ENCODE measurements at places on chromosomes 1 and 21. TPM values are rescaled to one million over a fixed set of nuclear protein-coding genes. Genes with fewer than 3 reads are reported as not detected.

GRCh38 chr1:219575563-219575962, 37.3 kb downstream of the ZC3H11B start:
- DNase-seq: no peak

GRCh38 chr21:34885626-34886239, 163.4 kb downstream of the RUNX1 start:
- no peak for DNase-seq

GRCh38 chr21:35469498-35469897, 420.4 kb upstream of the RUNX1 start:
- DNase-seq: no peak

KCNQ4 gene
- total RNA-seq: 0.96 TPM

DNA sequence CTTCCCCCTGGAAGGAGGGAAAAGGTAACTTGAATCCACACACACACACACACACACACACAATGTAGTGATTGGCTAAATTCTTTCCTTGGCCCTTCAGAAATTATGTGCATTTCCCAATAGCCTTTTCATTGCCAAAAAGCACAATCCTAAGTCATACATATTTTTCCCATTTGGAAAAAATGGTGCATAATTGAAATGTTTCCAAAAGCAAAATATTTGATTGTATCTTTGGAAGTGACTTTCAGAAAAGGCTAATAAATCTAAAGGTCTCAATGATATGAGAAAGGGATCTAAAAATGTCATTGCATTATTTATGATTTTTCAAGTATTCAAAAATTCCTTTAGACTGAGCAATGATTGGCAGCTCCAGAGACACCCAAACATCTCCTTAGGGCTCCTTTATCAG, 43.5 kb upstream of the NEK7 start:
- DNase-seq: no peak

DNA sequence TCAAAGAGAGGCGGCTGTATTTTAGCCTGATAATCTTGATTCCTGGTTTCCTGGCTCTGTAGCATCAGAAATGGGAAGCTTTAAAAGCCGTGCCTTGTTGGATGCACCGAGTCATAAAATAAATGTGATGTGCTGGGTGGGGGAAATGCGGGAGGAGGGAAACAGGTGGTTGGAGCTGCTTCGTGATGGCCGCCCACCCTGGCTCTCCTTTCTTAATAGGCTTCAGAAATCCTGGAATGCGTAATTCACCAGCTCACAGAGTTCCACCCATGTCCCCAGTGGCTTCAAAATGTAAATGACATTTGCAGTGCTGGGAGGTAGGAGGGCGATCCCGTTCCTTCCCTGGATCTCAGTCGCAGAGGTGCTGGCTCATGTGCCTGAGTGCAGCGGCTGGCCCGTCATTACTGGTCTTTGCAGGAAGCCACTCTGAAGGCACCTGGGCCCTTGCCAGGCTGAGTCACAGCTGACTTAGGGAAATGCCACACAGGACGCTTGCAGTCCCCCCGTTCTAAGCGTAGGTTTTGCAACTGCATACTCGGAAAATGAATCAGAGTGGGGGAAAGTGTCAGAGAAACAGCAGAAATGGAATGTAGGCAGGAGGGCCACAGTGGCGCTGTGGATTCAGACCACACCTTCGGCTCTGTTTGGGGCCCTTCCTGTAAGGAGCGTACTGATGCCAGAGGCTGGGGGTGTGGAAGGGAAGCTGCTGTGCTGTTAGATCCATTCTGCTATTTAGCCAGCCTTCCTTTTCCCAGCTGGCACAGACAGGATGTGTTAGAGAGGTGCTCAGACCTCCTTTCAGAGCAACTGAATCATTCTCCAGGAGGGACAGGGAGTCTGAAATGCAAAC, 37.6 kb downstream of the GALNT2 start:
- peak; percentile 97 for DNase-seq

IVL gene
- total RNA-seq: not detected

GRCh38 chr21:45438391-45439145, 33.6 kb downstream of the COL18A1 start:
- DNase-seq: no peak

BCL2L15 gene
- total RNA-seq: 1.8 TPM

FMO1 gene
- 1.3 TPM for total RNA-seq

CXADR gene
- 29.0 TPM for total RNA-seq

- DNase-seq: no peak
These were observed 7.1 kb downstream of the IGSF9 start for GRCh38 chr1:159938211-159938852.

- no peak for DNase-seq
These were observed 1911.8 kb downstream of the MRPL39 start for GRCh38 chr21:23695443-23695842.

- DNase-seq: peak; percentile 39
These were observed 26.7 kb upstream of the SPSB1 start for GRCh38 chr1:9265968-9266367.

DNA sequence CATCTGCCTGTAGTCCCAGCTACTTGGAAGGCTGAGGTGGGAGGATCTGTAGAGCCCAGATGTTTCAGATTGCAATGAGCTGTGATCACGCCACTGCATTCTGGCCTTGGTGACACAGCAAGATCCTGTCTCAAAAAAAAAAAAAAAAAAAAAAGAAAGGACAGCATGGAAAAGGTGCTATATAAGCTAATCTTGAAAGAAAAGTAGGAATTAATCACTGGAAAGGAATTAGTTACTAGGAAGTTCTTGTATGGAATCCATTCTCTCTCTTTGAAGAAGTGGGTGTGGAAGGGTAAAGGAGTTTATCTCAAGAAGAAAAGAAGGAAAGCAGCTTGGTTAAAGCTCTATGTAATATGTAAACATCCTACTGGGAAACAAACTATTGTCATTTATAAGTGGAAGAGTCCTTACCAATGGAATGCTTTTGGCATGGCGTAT, 339.2 kb downstream of the DPYD start:
- DNase-seq: no peak

PEAR1 gene
- total RNA-seq: 17.9 TPM

- no peak for DNase-seq
These were observed 10.8 kb downstream of the ETS2 start for GRCh38 chr21:38816400-38816977.

- DNase-seq: no peak
These were observed 176.5 kb upstream of the RUNX1 start for GRCh38 chr21:35225573-35225972.

GBP2 gene
- 40.8 TPM for total RNA-seq

SMIM12 gene
- total RNA-seq: 38.6 TPM

GRCh38 chr1:4090556-4090955, 190.5 kb upstream of the C1orf174 start:
- DNase-seq: no peak

DNA sequence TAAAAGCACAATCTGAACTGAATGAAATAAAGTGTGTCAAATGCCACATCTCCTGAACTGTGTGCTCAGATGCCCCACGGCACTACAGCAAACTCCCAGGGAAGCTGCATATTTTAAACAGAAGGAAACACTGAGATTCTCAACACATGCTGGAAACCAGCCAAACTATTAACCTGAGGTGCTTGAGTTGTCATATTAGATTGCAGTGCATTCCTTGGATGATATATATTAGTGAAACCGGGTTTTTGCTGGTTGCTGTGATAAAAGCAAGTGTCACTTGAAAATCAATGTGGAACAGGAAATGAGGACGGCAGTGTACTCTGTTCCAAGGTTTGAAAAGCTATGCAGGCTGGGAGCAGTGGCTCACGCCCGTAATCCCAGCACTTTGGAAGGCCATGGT, 8.7 kb downstream of the SYNJ1 start:
- no peak for DNase-seq

OXCT2 gene
- 0.43 TPM for total RNA-seq

DNA sequence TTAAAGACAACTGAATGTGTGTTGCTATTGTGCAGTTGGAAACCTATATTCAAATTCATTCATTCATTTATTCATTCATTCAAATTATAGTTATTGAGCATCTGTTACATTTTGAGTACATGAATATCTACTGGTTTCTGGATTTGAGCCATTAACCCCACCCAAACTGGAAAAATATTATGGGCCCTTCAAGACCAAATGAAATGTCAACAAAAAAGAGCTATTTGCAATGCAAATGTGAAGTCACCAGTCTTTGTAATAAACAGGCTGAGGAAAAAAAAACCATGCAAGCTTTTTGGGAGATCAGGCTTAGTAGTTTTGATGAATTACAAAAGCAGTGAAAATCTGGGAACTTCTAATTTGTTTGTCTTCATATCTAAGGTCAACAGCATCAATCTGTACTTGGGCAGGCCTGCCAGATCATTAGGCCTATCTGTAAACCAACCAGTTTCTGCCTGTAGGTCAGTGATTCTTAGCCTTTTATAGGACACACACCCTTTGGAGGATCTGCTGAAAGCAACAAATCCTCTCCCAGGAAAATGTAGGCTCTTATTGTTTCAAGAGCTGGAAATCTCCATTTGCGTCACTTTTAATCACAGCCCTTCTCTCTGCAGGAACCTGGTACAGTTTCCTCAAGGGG, 134.7 kb downstream of the FAM78B start:
- no peak for DNase-seq

DNA sequence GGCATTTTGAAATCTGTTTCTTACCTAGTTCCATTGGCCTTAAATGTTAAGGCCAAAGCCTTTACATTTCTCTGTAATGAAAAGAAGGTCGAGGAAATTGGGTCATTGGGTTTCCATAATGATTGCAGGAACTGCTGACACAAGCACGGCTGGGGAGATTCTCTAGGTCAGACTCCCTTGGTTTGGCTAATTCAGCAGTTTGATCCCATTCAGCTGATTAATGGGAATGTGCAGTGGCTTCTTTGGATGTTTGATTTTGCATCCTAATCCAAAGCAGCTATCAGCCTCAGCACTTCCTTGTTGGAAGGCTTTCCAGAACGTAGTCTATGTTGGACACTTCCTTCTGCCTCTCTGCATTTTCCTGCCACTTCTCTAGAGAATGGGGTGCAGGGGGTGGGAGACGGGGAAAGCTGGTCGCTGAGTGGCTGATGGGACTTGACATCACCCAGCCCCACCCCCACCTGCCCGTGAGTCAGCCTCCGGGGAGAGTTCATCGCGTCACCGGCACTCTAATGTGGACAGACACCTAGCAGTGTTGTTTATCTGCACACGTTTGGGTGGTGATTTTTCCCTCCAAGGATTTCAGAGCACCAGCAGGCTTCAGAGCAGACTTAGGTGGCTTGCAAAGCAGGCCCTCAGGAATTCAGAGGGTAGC, 5.4 kb downstream of the PSEN2 start:
- DNase-seq: peak; percentile 82

GRCh38 chr1:2545754-2546514, 10.2 kb upstream of the TNFRSF14 start:
- DNase-seq: peak; percentile 97

DNA sequence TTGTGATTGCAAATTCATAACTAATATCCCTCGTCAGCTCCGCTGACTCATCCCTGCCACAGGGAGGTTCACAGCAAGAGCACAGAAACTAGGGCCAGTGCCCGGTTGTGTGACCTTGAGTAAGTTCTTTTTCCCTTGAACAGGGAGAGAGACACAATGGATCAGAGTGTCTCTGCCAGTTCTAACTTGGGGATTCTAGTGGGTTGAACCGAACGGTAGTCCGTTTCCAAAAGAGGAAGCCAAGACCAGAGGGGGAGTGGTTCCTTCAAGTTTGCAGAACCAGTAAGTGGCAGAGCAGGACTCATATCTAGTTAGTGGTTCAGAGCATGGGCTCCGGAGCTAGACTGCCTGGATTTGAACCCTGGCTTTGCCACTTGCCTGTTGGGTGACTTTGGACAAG, 4.9 kb upstream of the SHISA4 start:
- DNase-seq: no peak

MYCL gene
- 3.6 TPM for total RNA-seq

DNA sequence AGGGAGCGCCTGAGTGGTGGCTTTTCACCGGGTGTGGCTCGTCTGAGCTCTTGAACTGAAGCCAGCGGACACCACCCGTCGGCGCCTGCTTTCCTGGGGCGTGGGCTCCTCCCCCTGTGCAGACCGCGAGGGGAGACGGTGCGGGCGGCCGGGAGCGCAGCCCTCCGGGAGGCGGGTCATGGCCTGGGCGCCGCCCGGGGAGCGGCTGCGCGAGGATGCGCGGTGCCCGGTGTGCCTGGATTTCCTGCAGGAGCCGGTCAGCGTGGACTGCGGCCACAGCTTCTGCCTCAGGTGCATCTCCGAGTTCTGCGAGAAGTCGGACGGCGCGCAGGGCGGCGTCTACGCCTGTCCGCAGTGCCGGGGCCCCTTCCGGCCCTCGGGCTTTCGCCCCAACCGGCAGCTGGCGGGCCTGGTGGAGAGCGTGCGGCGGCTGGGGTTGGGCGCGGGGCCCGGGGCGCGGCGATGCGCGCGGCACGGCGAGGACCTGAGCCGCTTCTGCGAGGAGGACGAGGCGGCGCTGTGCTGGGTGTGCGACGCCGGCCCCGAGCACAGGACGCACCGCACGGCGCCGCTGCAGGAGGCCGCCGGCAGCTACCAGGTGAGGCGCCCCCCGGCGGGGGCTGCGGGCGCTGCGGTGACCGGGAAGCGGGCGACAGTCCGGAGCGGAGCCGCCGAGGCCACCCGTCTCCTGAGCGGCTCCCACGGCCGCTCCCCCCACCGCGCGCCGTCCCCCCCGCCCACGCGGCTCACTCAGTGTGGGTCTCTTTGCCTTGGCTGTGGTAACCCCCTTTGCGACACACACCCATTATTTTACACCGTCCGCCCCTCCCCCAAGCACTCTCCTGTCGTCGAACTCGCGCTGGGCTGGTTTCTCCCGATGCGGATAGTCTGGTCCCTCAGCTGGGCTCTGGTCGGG, at the start of gene TRIM58:
Gene TRIM58, plus strand, starts transcription at position 119 of the 916 bp plus-strand sequence. Its CDS starts 60 bp downstream, at position 179.
- peak; percentile 66 for DNase-seq

ADGRB2 gene
- 0.69 TPM for total RNA-seq

DNA sequence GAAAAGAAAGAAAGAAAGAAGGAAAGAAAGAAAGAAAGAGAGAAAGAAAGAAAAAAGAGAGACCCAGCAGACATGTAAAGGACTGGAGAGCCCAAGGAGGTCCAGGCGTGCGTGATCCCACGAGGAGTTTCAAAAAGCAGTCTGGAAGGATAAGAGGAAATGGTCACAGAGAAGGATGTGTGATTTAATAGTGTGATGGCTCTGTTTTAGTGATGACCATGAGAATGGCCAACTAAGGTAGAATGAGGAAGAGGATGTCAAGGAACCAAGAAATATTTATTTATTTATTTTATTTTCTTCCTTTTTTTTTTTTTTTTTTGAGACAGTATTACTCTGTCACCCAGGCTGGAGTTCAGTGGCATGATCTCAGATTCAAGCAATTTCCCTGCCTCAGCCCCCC, 25.5 kb downstream of the PTGS2 start:
- no peak for DNase-seq

DNA sequence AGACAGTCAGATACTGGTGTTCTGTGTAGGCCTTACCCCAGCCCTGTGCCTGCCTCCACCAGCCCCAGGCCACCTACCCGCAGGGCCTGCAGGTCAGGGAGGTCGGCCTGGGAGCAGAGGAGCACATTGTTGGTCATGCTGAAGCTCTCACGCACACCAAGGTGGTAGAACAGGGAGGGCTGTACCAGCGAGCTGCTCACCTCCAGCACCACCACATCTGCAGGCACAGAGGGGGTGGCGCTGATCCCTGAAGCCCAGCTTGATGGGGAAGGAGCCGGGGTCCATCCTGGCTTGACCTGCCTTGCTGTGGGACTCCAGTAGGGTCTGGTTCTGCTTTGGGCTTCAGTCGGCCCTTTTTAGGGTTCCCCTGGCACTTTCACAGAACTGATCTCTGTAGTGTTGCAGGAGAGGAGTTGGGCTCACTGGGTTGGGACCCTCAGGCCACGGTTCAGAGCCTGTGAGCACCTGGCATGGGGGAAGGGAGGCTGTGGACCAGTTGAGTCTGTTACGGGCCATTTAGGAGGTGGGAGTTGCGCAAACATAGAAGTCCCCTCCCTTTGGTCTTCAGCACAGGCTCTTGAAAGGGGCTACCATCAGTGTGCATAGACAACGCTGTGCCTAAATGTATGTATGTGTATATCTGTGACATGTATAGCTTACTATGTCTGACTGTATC, 1.9 kb downstream of the MAP3K6 start:
- DNase-seq: peak; percentile 58

Data from upper lobe of right lung (tissue), 1 donor.